Caudate nucleus (tissue), 63 donors: ENCODE measurements at places on chromosomes 12 and 14.

GRCh38 chr14:73460691-73461127, 2.4 kb upstream of the NUMB start:
- DNase-seq = no peak

- no peak for DNase-seq
Observed at GRCh38 chr12:122668268-122668667, 34.9 kb downstream of the HCAR2 start.

- no peak for DNase-seq
Observed at GRCh38 chr12:120866108-120866507, 38.0 kb downstream of the SPPL3 start.

DNA sequence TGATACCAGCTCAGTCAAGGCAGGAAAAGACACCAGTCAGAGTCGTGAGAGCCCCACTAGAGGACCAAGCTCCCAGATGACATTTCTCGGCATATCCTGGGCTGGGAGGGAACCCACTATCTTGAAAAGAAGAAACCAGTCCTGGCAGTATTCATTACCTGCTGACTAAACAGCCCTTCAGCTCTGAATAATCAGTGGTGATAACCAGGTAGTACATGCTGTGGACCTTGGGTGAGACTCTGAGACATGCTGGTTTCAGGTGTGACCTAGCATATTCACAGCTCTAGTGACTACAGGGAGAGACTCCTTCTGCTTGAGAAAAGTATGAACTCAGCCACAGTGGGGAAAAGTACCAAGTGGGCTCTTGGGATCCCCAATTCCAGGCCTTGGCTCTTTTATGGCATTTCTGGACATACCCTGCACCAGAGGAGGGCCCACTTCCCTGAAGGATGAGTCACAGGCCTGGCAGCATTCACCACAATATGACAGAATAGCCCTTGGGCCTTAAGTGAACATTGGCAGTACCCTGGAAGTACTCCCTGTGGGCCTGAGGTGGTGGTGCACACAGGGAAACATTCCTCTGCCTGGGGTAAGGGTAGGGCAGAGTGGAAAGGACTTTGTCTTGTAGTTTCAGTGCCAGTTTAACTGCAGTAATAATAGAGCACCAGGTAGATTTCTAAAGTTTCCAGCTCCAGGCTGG, 82.6 kb upstream of the SLC38A4 start:
- DNase-seq = no peak

- DNase-seq = no peak
Observed at GRCh38 chr14:99514552-99515300, 33.5 kb downstream of the CCNK start.

- DNase-seq = no peak
Observed at GRCh38 chr12:43586646-43587245, 34.7 kb upstream of the ADAMTS20 start.
